Activated T-cell treated with anti-CD3 and anti-CD28 coated beads, Interleukin-2, amount 50 U/mL, for 48 hours (primary cell): ENCODE measurements at places on chromosomes 2 and 18.

GRCh38 chr2:230106771-230107170 lies 38.0 kb upstream of the SLC16A14 start:
- DNase-seq, result no peak

GRCh38 chr2:235728800-235729556 lies 235.1 kb downstream of the AGAP1 start:
- no peak for DNase-seq

DNA sequence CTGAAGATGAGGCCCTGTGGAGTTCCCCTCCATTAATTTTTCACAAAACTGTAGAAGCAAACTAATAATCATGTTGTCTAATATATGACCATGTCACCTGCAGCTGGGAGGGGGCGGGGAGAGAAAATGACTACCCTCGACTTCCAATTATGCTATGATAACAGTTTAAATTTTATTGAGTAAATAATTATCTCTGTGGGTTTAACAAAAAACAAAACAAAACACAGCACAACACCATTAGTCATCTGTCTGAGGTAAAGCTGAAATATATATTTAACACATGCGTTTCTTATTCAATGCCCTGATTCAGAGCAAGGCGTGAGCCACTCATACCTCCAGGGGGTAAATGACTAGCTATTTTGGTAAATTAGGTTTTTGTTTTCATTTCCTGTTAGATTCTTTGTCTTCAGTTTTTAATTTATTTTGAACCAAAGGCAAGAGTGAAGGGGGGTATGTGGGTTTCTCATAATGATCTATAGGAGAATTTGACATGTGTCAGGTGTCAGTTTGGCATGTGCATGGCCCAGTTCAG lies 77.4 kb upstream of the ZCCHC2 start:
- no peak for DNase-seq

GRCh38 chr2:188118431-188118830 lies 173.2 kb upstream of the GULP1 start:
- DNase-seq, result no peak

GRCh38 chr2:201761101-201761500 lies 19.6 kb downstream of the ALS2 start:
- DNase-seq, result no peak

- no peak for DNase-seq
Measured at GRCh38 chr18:78722929-78723710, 256.5 kb upstream of the SALL3 start.

DNA sequence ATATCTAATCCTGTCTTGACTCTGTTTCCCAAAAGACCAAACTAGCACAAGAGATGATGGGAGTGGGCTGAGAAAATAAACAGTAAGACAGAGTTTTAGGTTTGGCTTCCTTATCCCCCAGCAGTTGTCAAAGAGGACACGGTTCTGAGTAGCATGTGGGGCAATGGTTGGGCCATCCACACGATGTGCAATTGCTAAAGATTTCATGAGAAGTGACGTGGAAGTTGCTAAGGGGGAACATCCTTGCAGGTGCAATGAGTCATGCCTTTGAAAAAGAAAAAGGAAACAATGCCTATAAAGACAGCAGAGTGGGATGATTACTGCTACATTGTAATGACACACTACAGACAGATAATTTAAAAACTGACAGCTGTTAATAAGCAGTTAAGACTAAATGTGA lies 1395.8 kb downstream of the LRP1B start:
- no peak for DNase-seq
